ENCODE measurements at places on chromosomes 13 and 19.
A peak's percentile ranks its signal among the peaks of the same experiment; 100 is the strongest.

DNA sequence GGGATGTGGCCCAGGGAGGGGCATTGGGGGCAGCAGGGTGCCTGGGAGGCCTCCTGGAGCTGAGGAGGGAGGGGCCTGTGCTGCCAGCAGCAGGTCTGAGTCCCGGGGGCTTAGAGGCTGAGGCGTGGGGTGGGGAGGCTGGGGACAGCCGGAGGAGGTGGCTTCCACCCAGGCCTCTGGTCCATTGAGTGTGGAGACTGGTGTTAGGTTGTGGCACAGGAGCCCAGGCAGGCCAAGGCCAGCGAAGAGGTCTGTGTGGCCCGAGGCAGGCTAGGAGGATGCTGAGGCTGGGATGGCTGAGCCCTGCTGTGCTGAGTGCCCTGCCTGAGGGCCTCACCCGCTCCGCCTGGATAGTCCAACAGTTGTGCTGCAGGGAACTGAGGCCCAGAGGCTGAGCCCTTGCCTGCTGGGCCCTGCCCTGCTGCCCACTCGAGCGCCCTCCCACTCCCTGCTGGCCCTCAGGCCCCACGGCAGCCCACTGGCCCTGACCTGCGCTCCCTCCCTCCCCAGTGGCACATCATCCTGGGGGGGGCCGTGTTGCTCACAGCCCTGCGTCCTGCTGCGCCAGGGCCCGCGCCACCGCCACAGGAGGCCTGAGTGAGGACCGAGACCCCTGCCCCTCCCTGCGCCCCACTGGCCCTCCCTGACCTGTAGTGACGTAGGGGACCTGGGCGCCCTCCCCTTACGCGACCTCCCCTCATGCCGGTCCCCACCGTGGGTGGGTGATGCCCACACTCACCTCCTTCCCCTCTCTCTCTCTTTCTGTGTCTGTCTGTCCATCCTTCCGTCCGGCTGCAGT, 4.9 kb upstream of the GARIN5A start:
- DNase-seq: no peak

- DNase-seq: no peak
Measured at GRCh38 chr19:13856497-13856896, 20.4 kb upstream of the NANOS3 start.

DNA sequence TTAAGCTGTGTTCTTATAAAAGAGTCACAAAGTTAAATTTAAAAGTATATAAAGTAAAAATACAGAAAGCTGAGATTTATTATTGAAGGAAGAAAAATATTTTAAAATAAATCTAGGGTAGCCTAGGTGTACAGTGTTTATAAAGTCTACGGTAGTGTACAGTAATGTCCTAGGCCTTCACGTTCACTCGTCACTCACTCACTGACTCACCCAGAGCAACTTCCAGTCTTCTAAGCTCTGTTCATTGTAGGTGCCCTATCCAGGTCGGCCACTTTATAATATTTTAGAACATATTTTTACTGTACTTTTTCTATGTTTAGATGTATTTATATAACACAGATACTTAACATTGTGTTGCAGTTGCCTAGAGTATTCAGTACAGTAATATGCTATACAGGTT, 47.4 kb downstream of the NDFIP2 start:
- no peak for DNase-seq

DNA sequence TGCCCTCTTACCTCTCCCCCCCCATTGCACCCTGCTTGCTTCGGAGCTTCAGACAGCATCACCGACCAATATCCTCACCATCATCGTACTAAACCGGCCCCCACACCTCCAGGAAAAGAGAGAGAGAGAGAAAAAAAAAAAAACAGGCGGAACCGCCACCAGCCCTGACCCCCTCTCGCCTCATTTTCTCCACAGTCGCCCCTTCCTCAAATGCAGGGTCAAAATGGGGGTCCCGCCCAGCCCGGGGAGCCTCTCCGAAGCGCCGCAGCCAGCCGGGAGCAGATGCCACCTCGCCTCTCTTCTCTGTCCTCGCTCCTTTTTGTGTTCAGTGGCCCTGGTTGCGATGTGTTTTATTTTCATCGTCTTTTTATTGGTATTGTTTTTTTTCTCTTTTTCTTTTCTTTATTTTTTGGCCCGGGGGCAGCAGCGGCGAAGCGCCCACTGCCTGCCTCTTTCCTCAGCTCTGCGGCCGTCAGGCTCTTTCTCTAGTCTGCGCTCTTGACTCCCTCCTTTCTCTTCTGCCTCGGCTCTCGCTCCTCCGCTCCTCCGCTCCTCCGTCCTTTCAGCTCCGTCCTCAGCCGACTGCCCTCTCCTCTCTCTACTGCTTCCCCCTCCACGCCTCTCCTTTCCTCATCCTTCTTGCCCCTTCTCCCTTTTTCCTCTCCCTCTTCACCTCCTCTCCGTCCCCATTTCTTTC, 41.4 kb downstream of the DEDD2 start:
- peak; percentile 41 for DNase-seq
